Thoracic aorta (tissue), 2 donors: ENCODE measurements at places on chromosomes 16 and 17.
A peak's percentile ranks its signal among the peaks of the same experiment; 100 is the strongest.

DNA sequence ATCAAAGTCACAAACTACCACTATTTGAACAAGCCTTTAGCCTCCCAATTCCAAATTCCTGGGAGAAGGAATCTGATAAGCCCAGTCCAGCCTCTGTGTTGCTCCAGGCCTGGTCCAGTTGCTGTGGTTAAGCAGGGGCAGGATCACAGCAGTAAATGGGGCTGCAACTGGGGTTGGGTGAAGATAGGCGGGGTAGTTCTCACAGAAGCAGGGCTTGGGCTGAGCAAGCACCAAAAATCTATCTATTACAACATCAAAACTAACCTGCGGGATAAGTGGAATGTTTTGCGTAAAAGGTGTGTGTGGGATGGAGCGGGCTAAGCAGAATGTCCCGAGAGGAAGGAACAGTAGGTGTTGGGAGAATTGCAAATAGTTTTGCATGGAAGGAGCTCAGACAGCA is 23.0 kb upstream of the RNF135 start:
- no peaks in the 10 kb centered on the region for H3K36me3 ChIP-seq
- no peak for DNase-seq
- no peaks in the 10 kb centered on the region for H3K4me1 ChIP-seq
- no peaks in the 10 kb centered on the region for H3K27me3 ChIP-seq
- no peak overlapping the region for H3K4me3 ChIP-seq
- no peak overlapping the region for H3K27ac ChIP-seq

DNA sequence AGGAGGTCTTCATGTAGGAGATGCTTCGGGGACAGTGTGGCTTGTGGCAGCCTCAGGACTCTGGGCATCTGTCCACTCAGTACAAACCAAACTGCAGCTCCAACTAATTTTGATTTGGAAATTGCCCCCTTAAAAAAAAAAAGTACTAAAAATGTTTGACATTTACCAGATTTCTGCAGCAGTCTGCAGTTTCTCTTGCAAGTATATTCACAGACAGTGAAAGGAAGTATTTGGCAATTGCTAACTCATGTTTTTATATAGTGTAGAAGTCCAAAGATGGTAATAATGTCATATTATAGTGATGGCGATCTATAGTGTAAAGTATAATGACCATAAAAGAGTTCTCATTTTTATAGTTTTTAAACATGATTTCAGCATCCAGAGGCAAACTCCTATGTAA is 218.6 kb downstream of the PRKCA start:
- H3K4me1 ChIP-seq, result no peaks in the 10 kb centered on the region
- no peaks in the 10 kb centered on the region for H3K27me3 ChIP-seq
- DNase-seq, result no peak
- no peaks in the 10 kb centered on the region for H3K36me3 ChIP-seq
- H3K27ac ChIP-seq, result no peak overlapping the region

GRCh38 chr17:75571885-75572215 is 15.8 kb upstream of the MYO15B start:
- no peak overlapping the region for H3K27ac ChIP-seq
- H3K4me1 ChIP-seq, result no peaks in the 10 kb centered on the region
- H3K4me3 ChIP-seq, result no peak overlapping the region
- H3K27me3 ChIP-seq, result no peaks in the 10 kb centered on the region

DNA sequence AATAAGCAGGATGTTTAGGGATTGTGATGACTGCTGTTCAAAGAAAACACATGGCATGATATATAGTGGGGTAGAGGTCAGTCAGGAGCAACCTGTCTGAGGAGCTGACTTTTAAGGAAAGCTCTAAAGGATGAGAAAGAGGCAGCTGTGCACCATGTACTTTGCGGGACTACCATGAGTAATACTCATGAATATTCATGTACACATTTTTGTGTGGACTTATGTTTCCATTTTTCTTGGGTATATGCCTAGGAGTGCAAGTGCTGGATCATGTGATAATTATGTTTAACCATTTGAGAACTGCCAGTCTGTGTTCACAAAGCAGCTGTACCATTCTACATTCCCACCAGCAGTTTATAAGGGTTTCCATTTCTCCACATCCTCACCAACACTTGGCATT is 35.8 kb downstream of the BEAN1 start:
- H3K4me1 ChIP-seq, result no peaks in the 10 kb centered on the region
- no peaks in the 10 kb centered on the region for H3K27me3 ChIP-seq
- no peak overlapping the region for H3K27ac ChIP-seq
- no peaks in the 10 kb centered on the region for H3K36me3 ChIP-seq

- no peak for DNase-seq
- H3K27ac ChIP-seq, result no peak overlapping the region
- no peak overlapping the region for H3K4me3 ChIP-seq
- no peaks in the 10 kb centered on the region for H3K36me3 ChIP-seq
- no peaks in the 10 kb centered on the region for H3K27me3 ChIP-seq
- peaks cover 20% of the 10 kb centered on the region for H3K4me1 ChIP-seq
Measured at GRCh38 chr17:19725486-19725885, 9.1 kb upstream of the SLC47A2 start.

- no peak overlapping the region for H3K27ac ChIP-seq
- no peaks in the 10 kb centered on the region for H3K4me1 ChIP-seq
- no peaks in the 10 kb centered on the region for H3K27me3 ChIP-seq
- no peak for DNase-seq
- no peak overlapping the region for H3K4me3 ChIP-seq
Measured at GRCh38 chr16:55433030-55433429, 46.0 kb upstream of the MMP2 start.

- no peaks in the 10 kb centered on the region for H3K36me3 ChIP-seq
- no peak overlapping the region for H3K27ac ChIP-seq
- no peaks in the 10 kb centered on the region for H3K27me3 ChIP-seq
- H3K4me3 ChIP-seq, result peak overlapping the region; percentile 92
Measured at GRCh38 chr17:56835264-56835585, 1.3 kb downstream of the DGKE start.

- H3K27ac ChIP-seq, result peak overlapping the region; percentile 54
- H3K4me3 ChIP-seq, result no peak overlapping the region
- H3K36me3 ChIP-seq, result no peaks in the 10 kb centered on the region
- DNase-seq, result peak; percentile 23
Measured at GRCh38 chr16:11410376-11411058, 65.3 kb downstream of the RMI2 start.

DNA sequence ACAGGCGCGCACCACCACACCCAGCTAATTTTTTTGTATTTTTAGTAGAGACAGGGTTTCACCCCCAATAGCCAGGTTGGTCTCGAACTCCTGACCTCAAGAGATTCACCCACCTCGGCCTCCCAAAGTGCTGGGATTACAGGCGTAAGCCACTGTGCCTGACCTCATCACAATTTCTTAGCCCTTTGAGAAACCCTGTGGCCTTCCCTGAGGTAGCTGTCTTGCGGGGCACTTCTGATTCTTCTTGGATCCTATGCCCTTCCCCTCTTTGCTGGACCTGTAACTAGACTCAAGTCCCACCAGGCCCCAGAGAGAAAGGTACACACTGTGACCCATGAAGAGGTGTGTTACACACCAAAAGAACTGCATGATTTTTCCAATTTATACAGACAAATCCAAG is 13.5 kb upstream of the CETP start:
- peaks cover 12% of the 10 kb centered on the region for H3K36me3 ChIP-seq
- no peak overlapping the region for H3K27ac ChIP-seq
- H3K4me3 ChIP-seq, result no peak overlapping the region
- DNase-seq, result no peak
- H3K4me1 ChIP-seq, result no peaks in the 10 kb centered on the region

GRCh38 chr16:50280932-50281331 is 14.6 kb downstream of the ADCY7 start:
- no peak overlapping the region for H3K4me3 ChIP-seq
- peaks cover 24% of the 10 kb centered on the region for H3K4me1 ChIP-seq
- no peaks in the 10 kb centered on the region for H3K36me3 ChIP-seq
- no peak for DNase-seq

- peak overlapping the region; percentile 5 for H3K4me3 ChIP-seq
- H3K27me3 ChIP-seq, result no peaks in the 10 kb centered on the region
- H3K4me1 ChIP-seq, result peaks cover 18% of the 10 kb centered on the region
- DNase-seq, result peak; percentile 36
- peak overlapping the region; percentile 85 for H3K27ac ChIP-seq
Measured at GRCh38 chr16:69890114-69890891, 60.8 kb upstream of the CLEC18A start.

DNA sequence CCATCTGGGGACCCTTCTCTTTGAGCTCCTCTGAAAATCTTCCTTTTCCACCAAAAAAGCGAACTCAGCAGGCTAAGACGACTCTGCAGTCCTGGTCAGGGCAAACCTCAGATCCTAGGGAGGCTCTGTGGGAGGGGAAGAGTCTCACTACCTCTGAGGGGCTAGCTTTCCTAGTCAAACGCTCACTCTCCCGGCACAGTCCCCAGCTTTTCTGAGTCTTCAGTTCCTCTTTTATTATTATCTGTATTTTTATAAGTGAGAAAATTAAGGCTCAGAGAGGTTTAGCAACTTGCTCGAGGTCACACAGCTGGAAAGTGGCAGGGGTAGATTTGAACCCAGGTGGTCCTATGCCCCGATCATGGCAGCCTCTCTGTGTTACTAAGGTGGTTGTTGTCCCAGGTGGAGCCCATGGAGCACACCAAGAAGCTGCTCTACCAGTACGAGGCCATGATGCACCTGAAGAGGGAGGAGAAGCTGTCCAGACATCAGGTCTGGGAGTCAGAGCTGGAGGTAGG is 9.1 kb upstream of the KATNB1 start:
- H3K27me3 ChIP-seq, result no peaks in the 10 kb centered on the region
- no peak overlapping the region for H3K27ac ChIP-seq
- DNase-seq, result no peak

DNA sequence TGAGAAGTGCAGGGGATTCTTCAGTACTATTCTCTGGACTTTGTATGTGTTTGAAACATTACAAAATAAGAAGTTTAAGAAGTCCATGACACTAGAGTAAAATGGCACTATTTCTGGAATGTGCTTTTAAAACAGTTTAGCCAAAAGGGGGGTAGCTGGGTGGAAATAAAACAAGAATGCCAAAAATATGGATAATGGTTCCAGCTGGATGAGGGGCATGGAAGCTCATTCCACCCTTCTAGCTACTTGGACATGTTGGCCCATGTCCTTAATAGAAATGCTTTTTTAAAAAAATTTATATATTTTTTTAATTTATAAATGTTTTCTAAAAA is 13.1 kb downstream of the ZC3H7A start:
- H3K27me3 ChIP-seq, result no peaks in the 10 kb centered on the region
- peak overlapping the region; percentile 65 for H3K4me3 ChIP-seq
- H3K4me1 ChIP-seq, result peaks cover 36% of the 10 kb centered on the region
- peaks cover 4% of the 10 kb centered on the region for H3K36me3 ChIP-seq
- DNase-seq, result no peak

GRCh38 chr17:47276444-47276843 is 22.8 kb downstream of the ITGB3 start:
- no peaks in the 10 kb centered on the region for H3K36me3 ChIP-seq
- H3K27me3 ChIP-seq, result no peaks in the 10 kb centered on the region
- H3K4me3 ChIP-seq, result no peak overlapping the region
- peaks cover 59% of the 10 kb centered on the region for H3K4me1 ChIP-seq
- DNase-seq, result no peak

DNA sequence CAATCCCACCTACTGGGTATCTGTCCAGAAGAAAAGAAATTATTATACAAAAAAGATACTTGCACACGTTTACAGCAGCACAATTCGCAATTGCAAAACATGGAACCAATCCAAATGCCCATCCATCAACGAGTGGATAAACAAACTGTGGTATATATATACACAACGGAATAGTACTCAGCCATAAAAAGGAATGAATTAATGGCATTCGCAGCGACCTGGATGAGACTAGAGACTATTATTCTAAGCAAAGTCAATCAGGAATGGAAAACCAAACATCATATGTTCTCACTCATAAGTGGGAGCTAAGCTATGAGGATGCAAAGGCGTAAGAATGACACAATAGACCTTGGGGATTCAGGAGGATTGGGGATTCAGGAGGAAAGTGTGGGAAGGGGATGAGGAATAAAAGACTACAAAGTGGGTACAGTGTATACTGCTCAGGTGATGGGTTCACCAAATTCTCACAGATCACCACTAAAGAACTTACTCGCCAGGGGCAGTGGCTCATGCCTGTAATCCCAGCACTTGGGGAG is 21.0 kb downstream of the CNOT1 start:
- H3K27me3 ChIP-seq, result no peaks in the 10 kb centered on the region
- no peak overlapping the region for H3K4me3 ChIP-seq
- H3K27ac ChIP-seq, result no peak overlapping the region
- H3K36me3 ChIP-seq, result no peaks in the 10 kb centered on the region
- no peak for DNase-seq

DNA sequence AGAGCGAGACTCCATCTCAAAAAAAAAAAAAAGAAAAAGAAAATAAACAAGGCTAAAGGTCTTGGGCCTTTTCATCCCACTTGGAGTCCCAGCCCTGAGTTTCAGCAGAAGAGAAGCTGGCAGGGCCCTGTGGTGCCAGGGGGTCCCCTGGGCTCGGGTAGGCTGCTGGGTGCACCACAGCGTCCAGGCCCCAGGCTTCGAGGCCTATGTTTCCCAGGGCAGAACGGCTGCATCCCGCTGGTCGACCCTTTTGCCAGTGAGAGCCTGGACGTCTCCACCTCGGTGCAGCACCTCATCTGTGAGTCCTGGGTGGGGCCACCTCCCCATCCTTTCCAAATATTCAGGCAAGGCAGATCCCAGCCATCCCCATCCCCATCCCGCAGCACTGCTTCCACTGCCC is 2.2 kb downstream of the TMEM235 start:
- no peak for DNase-seq
- no peak overlapping the region for H3K4me3 ChIP-seq
- H3K27me3 ChIP-seq, result peaks cover 3% of the 10 kb centered on the region
- no peaks in the 10 kb centered on the region for H3K36me3 ChIP-seq
- no peaks in the 10 kb centered on the region for H3K4me1 ChIP-seq

DNA sequence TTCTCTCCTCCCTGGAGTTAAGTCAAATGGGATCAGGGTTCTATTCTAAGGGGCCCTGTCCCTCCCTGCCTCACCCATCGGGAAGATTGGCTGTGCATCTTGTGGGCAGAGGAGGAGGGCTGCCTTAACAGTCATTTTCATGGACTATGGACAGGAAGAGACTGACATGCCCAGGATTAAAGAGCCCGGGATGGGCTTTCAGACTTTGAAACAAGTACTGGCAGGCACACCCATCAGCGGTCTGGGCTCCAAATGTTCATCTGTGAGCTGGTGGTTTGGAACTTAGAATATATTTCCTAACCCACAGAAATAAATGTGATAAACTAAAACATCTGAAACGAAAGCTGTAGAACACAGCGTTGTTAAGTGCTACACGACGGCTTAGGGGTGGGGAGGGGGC is 6.5 kb downstream of the SLC6A4 start:
- H3K4me3 ChIP-seq, result no peak overlapping the region
- H3K27ac ChIP-seq, result no peak overlapping the region
- no peaks in the 10 kb centered on the region for H3K27me3 ChIP-seq

DNA sequence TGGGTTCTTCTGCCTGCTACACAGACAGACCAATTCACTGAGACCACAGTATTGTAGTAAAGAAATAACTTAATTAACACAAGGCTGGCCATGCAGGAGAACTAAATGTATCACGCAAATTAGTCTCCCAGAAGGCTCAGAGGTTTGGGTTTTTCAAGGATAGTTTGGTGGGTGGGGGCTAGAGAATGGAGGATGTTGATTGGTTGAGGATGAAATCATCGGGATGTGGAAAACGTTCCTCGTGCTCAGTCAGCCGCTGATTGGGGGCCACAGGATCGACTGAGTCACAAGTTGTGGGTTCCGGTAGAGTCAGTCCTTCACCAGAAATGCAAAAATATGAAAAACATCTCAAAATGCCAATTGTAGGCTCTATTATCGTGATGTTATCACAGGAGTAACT is 18.7 kb downstream of the RHOT1 start:
- no peak for DNase-seq
- no peak overlapping the region for H3K27ac ChIP-seq
- no peaks in the 10 kb centered on the region for H3K4me1 ChIP-seq
- H3K4me3 ChIP-seq, result no peak overlapping the region

- H3K4me1 ChIP-seq, result peaks cover 90% of the 10 kb centered on the region
- no peak for DNase-seq
- H3K4me3 ChIP-seq, result no peak overlapping the region
- H3K27ac ChIP-seq, result no peak overlapping the region
- no peaks in the 10 kb centered on the region for H3K36me3 ChIP-seq
- H3K27me3 ChIP-seq, result no peaks in the 10 kb centered on the region
Measured at GRCh38 chr16:89322321-89323119, 105.0 kb downstream of the ZNF778 start.
